NCI-H1930 (cell line): ENCODE measurements at places on chromosomes 12 and 14.

DNA sequence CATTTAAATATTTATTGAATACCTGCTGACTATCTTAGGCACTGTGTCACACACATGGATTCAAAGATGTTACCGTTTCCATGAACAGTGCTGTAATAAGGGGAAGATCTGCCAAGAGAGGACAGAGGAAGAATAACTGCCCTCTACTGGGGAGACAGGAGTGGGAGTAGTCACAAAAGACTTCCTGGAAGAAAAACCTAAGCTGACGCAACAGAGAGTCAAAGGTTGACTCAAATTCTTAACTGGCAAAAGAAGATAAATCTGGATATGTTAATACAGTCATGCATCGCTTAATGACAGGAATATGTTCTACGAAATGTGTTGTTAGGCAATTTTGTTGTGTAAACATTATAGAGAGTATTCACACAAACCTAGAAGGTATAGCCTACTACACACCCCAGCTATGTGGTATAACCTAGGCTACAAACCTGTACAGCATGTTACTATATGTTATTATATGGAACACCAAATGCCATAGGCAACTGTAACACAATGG, 51.5 kb downstream of the DCAF5 start:
- no peak for DNase-seq

DNA sequence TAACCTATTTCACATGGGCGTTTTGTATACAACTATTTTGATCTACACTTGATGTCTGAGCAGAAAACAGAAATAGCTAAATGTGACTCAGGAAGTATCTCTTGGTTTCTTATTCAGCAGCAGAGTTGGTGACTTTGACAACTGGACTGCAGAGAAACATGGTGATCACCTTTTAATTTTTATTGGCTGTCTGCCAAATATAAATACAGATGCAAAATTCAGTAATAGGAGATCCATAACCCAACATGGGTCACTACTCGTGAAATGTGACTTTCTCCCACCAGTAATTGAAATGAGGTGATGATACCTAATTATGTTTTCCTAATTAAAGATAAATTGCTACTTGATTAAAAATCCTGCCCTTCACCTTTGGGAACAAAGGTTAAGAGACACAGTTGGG, 487.1 kb downstream of the NELL2 start:
- no peak for DNase-seq

GRCh38 chr12:120276734-120277133, 11.2 kb upstream of the PXN start:
- no peak for DNase-seq

- no peak for DNase-seq
These were observed 755.4 kb upstream of the MDGA2 start for GRCh38 chr14:48430805-48431204.

- no peak for DNase-seq
These were observed 4.1 kb downstream of the TPH2 start for GRCh38 chr12:71942703-71943102.

DNA sequence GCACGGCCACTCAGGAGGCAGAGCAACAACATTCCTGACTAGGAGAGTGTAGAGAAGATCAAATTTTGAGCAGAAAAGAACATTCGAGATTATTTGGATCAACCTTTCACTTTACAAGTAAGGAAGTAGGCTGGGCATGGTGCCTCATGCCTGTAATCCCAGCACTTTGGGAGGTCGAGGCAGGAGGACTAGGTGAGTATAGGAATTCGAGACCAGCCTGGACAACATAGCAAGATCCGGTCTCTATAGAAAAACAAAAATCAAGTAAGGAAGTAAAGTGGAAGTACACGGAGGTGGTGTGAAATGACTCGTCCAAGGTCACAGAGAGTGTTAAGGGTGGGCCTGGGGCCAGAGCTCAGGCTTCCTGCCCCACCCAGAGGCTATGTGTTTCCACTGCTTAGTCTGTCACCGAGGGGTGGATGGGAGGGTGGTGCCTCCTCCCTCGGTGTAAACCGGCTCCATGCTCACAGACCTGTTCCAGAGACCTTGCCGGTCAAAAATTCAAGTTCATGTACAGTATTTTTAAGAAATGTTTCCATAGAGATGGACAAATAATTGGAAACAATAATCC, 51.9 kb downstream of the MAP1LC3B2 start:
- no peak for DNase-seq

DNA sequence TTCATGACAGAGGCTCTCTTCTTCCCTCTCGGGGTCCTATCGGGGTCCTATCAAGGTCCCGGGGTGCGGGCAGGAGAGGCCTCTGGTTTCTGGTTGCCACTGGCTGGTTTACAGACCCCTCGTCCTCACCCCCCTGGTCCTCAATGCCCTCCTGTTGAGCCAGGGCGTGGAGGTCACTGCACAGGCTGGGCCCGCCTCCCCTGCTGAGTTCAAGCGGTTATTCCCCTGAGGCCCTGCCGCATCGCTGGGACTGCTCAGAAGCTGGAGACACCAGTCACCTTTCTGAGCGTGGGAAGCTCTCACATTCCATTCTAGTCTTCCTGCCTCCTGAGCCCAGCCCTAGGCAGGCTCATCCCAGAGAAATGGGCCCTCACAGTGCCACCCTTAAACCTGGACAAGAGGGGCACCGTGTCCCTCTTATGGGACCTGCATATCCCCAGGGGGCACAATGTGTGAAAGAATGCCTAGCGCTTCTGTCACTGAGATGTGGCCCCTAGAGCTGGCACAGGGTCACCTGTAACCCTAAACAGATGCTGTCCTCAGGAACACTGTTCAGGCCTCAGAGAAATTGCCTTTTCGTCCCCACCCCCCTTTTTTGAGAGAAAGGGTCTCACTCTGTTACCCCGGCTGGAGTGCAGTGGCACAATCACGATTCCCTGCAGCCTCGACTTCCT, 177.7 kb upstream of the RGS6 start:
- DNase-seq = no peak

GRCh38 chr12:81440001-81440400, 319.1 kb downstream of the PPFIA2 start:
- no peak for DNase-seq

DNA sequence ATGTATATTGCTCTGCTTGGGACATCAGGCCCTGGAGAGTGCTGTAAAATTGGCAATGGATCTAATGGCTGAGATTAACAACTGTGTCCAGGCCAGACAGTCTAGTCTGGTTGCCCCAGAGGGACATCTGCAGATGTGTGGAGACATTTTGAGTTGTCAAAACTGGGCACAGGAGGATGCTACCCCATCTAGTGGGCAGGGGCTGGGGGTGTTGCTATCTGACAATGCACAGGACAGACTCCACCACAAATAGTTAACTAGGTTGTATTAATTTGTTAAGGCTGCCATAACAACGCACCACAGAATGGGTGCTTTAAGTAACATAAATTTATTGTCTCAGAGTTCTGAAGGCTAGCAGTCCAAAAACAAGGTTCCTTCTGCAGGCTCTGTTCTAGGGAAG, 302.5 kb upstream of the AMIGO2 start:
- no peak for DNase-seq

GRCh38 chr12:102026728-102027127, 35.1 kb downstream of the WASHC3 start:
- no peak for DNase-seq

DNA sequence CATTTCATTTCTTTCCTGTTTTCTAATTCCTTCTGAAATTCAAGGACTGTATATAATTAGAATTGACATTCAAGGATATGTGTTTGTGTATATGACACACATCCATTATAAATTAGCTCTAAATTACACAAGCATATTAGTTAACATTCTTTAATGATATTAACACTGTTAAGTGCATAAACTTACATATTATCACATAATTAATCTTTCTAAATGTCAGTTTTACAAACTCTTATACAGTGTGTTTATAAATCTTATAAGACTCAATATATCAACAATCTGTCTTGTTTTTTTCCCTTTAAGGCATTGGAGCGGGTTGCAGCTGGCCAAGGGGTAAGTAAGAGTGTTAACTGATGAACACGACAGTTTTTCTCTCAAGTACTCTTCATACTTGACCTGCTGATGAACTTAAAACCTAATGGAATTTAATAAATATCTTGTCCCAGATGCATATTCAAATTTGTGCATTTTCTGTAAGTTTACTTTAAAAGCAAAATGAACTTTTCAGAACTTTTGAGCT, 76.1 kb downstream of the METTL25 start:
- DNase-seq = no peak

GRCh38 chr12:69149270-69149669, 90.1 kb upstream of the CPSF6 start:
- DNase-seq = no peak

DNA sequence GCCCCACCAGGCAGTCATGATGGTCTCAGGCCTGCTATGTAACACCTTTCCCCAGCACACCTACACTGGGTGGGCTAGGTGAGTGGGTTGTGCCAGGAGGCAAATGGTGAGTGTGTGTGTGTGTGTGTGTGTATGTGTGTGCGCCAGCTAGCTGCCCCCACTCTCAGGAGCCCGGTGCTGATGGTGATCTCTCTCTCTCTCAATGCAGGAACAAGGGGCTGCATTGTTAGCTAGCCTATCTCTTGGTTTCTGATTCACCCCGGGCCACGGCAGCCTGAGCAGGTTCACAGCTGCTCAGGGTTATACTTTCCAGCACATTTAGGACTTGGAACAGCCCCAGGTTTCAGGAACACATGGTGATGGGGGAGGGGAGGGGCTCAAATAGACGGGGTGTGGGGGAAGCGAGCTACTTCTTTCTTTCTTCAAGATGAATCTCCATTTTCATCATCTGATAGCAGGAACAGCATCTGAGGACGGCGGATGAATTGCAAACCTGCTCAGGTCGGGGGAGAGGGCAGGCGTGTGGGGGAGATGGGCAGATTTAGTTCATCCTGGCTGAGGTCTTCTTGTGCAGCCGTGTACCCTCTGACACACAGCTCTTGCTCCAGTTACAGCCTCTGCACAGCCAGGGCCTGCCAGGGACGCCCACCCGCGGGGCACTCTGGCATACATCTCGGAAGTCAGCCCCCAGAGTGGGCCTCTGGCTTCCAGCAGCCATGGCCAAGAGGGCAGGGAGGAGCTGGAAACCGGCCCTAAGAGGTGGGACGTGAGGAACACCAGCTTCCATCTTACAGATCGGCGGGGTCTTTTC, 137.6 kb downstream of the ZFP36L1 start:
- no peak for DNase-seq

DNA sequence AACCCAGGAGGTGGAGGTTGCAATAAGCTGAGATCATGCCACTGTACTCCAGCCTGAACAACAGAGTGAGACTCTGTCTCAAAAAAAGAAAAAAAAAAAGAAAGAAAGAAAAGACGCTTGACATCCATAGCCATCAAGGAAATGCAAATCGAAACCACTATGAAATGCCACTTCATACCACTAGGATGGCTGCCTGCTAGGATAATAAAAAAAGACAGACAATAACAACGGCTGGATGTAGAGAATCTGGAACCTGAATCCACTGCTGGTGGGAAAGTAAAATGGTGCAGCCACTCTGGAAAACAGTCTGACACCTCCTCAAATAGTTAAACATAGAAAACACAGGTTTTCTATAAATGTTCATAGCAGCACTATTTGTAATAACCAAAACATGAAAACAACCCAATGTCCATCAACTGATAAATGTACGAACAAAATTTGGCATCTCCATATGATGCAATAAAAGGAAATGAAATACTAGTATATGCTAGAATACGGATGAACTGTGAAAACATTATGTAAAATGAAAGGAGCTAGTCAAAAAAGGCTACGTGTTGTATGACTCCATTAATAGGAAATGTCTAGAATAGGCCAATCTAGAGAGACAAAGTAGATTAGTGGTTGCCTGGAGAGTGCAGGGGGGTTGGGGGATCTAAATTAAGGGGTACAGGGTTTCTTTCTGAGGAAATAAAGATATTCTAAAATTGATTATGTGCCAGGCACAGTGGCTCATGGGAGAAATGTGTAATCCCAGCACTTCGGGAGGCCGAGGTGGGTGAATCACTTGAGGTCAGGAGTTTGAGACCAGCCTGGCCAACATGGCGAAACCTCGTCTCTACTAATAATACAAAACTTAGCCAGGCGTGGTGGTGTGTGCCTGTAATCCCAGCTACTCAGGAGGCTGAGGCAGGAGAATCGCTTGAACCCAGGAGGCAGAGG, 9.7 kb downstream of the WSB2 start:
- DNase-seq = no peak

DNA sequence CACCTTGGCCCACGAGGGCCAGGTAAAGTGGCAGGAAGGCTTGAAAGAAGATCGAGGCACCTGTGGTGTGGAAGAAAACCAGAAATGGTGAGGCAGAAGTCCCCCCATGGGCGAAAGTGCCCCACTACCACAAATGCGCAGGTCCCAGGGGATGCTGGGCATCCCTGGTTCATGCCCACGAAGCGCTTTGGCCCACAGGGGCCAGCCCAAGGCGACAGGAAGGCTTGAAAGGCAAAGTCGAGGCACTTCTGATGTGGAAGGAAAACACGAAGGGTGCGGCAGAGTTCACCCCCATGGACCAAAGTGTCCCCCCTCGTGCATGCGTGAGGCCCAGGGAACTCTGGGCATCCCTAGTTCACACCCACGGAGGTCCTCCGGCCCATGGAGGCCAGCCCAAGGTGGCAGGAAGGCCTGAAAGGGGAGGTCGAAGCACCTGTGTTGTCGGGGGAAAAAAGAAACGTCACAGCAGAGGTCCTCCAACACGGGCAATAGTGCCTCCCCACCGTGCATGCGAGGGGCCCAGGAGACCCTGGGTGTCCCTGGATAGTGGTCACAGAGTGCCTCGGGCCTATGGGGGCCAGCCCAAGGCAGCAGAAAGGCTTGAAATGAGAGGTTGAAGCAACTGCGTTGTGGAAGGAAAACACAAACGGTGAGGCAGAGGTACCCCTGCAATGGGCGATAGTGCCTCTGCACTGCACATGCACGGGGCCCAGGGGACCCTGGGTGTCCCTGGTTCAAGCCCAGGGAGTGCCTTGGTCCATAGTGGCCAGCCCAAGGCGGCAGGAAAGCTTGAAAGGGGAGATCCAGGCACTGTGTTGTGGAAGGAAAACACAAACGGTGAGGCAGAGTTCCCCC, 373.9 kb downstream of the ALG10 start:
- DNase-seq = no peak

GRCh38 chr14:90397425-90398314, 841 bp downstream of the CALM1 start:
- peak; percentile 59 for DNase-seq

- DNase-seq = no peak
These were observed 98.5 kb upstream of the SLC24A4 start for GRCh38 chr14:92224358-92224954.

- DNase-seq = no peak
These were observed 3.7 kb downstream of the TDG start for GRCh38 chr12:103969391-103969790.

- DNase-seq = no peak
These were observed 22.4 kb upstream of the CLEC2D start for GRCh38 chr12:9646794-9647781.
